Inflammatory macrophage treated with lipopolysaccharide for 1 hour (primary cell): ENCODE measurements at places on chromosomes 2 and 18.

GRCh38 chr18:26082475-26082874, 7.9 kb downstream of the SS18 start:
- no peak for DNase-seq

DNA sequence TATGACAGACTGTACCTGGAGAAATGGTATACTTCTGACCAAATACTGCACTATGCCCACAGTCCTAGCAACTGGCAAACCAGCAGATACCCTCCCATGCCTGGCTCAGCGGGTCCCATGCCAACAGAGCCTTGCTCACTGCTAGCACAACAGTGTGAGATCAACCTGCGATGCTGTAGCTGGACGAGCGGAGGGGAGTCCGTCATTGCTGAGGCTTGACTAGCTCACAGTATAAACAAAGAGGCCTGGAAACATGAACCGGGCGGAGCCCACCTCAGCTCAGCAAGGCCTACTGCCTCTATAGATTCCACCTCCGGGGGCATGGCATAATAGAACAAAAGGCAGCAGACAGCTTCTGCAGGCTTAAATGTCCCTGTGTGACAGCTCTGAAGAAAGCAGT, 93.2 kb upstream of the CAB39 start:
- DNase-seq, result no peak

GRCh38 chr2:70456585-70457495, 96.8 kb downstream of the TGFA start:
- no peak for DNase-seq

- DNase-seq, result no peak
These were observed 287.2 kb downstream of the CYP26B1 start for GRCh38 chr2:71860381-71860926.

GRCh38 chr2:45896311-45896710, 244.8 kb downstream of the PRKCE start:
- peak; percentile 66 for DNase-seq

- DNase-seq, result no peak
These were observed 178.5 kb downstream of the ERBB4 start for GRCh38 chr2:212360068-212360460.

- DNase-seq, result no peak
These were observed 20.8 kb upstream of the TNS1 start for GRCh38 chr2:218023636-218024035.

DNA sequence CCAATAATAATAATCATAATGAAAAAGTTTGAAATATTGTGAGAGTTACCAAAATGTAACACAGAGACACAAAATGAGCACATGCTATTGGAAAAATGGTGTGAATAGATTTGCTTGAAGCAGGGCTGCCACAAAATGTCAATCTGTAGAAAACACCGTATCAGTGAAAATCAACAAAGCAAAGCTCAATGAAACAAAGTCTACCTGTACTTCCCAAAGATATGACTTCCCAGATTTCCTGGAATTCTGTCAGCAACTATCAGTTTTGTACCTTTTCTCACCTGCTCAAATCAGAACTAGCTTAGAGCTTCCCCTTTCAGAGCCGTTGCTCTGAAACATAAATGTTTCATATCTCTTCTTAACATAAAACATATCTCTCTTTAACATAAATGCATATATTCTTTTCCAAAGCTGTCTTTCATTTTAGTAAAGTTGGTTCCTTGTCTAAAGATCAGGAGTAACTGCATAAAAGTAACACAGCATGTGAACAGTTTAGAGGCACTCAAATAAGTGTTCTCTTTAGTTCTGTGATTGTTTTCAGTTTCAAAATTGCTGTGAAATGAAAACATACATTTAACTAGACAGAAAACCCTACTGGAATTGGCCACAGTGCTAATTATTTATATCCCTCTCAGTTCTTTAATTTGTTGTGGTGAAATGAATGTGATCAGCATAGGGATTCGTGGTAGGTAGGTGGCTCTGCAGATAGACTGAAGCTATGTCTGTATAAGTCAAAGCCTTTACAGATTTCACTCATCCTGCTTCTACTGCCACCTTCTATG, 262.5 kb downstream of the KCNJ3 start:
- DNase-seq, result no peak

- DNase-seq, result no peak
These were observed 27.4 kb downstream of the FABP1 start for GRCh38 chr2:88100489-88100858.

DNA sequence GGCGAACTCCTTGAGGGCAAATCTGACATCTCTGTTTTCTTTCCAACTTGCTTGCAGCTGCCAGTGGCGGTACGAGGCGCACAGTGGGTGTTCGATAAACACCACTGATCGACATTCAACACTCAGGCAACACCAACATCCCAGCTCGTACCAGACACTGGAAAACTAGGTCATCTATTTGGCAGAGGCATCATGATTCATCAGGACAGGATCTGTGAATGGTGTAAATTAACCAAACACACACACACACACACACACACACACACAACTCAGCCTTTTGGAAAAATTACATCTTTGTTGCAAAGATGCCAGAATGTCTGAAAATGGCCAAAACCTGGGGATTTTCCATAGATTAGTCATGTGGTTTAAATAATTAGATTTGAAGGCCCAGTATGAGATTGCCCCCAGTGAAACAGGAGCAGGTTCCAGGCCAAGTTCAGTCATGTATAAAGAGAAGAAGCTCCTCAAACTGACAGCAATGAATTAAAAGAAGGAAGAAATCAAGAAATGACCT, 150.5 kb upstream of the NCKAP5 start:
- DNase-seq, result no peak

- no peak for DNase-seq
These were observed 298.2 kb downstream of the CDCA7 start for GRCh38 chr2:173652767-173653431.

DNA sequence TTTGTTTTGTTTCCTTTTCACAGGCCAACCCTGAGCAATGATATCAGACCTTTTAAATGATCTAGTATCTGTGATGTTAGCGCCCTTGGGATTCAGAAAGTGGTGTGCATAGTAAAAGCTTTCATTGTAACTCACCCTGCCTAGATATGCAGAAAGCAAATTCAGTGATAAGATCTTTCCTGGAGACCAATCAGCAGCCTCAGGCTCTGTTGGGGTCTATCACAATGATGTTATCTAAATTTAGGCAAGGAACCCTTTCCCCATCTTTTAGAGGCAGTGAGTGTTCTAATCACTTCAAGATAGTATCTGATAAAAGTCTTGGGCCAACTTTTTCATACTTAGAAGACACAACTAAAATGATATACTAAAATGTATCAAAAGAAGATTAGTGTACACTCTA, 23.6 kb upstream of the PNO1 start:
- no peak for DNase-seq

DNA sequence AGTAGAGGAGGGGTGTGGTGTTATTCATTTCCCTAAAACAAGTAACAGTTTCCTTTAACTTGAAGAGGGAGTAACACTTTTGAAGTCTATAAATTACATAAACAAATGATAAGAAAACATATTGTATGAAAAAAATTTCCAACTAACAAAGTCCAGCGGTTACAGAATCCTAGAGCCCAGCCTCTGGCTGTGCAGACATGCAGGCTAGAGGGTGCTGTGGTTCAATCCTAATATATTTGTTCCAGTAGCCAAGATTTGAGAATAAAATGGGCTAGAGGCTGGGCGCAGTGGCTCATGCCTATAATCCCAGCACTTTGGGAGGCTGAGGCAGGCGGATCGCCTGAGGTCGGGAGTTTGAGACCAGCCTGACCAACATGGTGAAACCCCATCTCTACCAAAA, 56.9 kb downstream of the WDR75 start:
- no peak for DNase-seq

- DNase-seq, result no peak
These were observed 5.9 kb downstream of the LYPD1 start for GRCh38 chr2:132664096-132664495.

DNA sequence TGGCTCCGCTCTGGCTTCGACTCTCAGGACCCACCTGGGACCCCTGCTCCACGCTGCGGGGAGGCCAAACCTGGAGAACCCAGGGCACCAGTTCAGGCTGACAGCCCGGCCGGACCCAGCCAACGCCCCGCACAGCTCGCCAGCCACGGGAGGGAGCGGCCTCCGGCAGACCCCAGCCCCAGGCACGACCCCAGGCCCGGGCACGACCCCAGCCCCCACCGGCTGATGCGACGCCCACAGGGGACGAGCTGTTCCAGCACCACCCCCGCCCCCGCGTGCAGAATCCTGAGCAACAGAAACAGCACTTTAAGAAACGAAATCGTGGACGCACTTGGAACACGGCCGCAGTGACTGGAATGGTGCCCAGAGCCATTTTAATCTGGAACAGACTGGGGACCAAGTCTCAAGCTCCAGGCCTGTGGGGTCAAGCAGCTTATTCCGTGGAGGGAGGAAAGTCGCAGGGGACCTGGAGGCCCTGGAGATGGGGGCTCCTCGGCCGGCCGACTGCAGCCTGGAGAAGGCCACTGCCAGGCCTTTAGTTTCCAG, 74.2 kb downstream of the MBP start:
- no peak for DNase-seq

- DNase-seq, result no peak
These were observed at the start of gene CDH7 for GRCh38 chr18:65750389-65751154. CDH7 (plus strand) TSS chr18:65751012; CDS start chr18:65762843, 11,831 bp downstream.

DNA sequence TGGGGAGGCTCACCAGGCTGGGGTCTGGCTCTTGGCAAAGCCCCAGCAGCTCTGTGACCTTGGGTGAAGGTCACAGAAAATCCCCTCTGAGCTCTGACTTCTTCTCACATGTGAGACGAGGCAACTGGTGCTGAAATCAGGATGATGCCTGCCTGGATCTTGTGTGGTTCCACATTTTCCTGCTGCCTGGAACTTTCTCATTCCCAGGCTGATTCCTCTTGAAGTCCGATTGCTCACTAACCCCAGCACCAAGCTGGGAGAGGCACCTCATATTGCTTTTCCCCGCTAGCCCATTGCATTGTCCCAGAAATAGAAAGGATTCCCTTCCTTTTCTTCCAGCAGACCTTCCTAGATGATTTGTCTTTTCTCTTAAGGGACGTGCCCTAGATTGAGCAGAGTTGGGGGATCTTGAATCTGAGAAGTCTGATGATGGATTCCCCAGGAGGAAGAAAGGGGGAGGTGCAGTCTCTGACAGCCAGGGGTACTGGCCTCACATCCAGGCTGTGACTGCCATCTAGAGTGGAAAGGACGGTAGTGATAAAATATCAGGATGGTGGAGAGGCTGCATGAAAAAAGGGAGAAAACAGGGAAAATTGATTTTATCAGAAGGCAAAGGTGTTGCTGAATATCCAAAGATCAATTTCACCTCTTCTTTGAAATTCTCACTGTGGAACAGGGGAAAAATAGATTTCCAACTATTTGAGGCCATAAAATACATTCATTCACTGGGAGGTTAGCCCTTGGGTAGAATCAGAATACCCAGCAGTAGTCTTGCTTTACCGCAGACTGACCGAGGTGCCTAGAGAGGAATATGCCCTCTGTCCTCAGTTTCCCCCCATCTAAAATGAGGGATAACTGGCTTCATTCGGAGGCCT, 96.3 kb downstream of the FAM210A start:
- peak; percentile 77 for DNase-seq

DNA sequence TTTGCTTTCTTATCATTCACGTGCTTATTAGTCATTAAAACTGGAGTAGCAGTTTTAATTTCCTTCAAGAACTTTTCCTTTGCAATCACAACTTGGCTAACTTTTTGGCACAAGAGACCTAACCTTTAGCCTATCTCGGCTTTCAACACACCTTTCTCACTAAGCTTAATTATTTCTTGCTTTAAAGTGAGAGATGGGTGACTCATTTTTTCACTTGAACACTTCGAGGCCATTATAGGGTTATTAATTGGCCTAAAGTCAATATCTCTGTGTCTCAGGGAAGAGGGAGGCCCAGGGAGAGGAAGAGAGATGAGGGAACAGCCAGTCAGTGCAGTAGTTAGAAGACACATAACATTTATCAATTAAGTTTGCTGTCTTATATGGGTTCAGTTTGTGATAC, 289.8 kb downstream of the RBM43 start:
- DNase-seq, result no peak

GRCh38 chr2:119147776-119148715, 10.5 kb downstream of the C1QL2 start:
- DNase-seq, result no peak

DNA sequence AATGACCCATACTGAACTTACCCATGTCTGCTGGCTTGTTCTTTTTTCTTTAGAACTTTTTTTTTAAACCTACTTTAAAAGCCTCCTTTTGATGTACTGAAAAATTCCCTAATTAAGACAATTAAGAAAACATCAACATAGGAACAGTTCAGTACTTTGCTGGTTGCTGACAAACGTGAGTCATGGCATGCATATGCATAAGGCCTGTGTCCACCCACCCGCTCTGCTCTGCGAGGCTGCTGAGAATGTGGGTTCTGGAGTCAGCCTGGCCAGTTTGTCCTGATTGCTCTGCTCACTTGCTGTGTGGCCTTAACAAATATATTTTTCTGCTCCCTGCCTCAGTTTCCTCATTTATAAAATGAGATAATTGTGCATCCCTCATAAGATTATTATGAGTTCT, 27.3 kb downstream of the LAMA3 start:
- DNase-seq, result no peak

DNA sequence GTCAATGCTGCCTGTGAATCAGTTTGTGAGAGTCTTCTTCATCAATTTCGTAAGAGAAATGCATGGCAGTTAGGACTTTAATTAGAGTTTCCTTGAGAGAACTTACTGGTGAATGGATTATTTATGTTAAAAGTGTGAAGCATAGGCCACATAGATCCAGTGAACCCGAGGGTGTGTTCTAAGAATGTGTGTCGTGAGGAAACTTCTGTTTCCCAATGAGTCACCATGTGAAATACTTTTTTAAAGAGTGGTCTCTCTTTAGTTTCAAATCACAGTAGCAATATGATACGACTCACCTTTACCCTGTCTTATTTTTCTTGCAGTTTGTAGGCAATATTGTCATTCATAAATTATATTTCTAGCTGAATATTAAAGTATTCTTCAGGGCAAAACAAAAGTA, 18.5 kb downstream of the THSD7B start:
- no peak for DNase-seq

DNA sequence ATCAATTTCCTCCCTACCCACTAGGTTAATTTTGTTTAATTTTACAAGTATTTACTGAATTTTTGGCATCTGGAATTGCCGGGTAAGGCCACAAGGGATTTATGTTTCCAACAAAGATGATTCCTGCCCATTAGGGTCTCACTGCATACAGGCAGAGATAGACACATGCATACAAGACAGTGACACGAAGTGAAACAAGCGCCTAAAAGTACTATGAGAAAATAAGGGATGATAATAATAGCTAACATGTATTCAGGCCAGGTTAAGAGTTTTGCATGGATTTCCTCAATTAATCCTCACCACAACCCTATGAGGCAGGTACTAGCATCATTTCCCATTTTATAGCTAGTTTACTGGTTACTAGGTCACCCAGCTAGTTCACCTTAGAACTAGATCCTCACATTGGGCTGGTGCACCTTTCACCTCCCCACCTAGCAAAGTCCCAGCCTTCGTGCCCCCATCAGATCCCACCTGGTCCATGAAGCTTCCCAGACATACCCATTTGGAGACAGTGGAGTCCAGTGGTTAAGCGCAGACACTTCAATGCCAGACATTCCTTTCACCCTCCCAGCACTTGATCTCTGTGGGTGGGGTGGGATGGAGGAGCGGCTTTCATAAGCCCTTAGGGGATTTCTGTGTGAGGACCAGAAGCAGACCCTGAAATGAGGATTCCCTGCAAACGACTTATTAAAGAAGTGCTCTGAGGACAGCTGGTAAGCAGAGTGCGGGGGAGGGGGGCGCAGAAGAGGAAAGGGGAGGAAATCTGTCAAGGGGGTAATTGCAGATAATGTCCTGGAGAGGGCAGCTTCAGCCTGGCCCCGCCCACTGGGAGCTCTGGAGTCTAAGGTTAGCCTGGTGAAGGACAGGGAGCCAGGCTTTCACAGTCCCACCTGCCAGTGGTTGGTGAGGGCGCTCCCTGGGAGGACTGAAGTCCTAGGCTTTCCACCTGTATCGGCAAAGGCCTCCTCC, 5.8 kb upstream of the DGUOK start:
- DNase-seq, result no peak
